ENCODE measurements at places on chromosomes 4 and X.

DNA sequence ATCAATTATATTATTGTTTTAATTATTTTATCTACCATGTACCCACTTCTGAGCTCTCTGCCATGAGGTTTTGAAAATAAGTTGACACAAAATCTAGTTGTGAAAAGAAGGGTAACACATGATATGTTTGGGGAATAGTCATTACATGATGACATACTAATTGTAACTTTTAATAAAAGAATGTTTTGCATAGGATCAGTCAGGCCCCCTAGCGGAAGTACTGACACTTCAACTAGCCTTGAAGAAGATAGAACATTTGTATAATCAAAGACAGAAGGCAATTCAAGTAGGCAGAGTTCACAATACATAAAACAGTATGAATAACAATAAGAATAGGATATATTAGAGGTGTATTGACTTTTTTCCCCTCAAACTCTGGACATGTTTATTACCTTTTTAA, 1191.0 kb upstream of the AGA start:
- no peak for DNase-seq

DNA sequence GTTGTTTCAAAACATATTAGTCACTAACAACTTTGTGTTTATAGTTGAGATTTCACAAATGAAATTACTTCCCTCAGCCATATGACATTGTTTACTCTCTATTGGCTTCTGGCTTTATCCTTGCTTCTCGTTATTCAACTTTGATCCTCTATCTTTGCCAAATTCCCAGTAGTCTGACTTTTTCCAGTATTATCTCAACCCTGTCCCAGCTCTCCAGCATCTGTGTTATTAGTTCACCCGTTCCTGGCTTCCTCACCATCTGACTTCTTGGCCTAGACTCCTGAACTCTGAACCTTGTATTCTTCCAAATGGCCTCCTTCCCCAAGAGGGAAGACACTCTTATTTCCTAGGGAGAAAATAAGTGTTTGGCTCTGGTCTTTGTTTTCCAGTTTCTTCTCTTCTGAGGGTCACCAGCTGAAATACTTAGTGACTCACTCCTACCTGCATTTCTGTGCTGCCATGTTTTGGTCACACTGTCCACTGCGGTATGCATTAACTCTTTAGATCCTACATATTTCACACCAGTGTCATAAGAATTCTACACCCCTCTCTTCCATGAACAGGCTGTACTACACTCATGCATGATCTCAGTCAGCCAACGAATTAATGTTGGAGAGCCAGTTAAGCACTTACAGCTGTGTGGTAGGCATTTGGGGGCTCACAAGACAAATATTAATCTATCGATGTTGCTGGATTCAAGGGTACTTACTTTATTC, 17.0 kb upstream of the ARHGAP24 start:
- DNase-seq, result no peak

GRCh38 chr4:152680988-152681603, 1.3 kb upstream of the TMEM154 start:
- DNase-seq, result no peak

GRCh38 chr4:73589887-73590801, 30.1 kb downstream of the RASSF6 start:
- no peak for DNase-seq

DNA sequence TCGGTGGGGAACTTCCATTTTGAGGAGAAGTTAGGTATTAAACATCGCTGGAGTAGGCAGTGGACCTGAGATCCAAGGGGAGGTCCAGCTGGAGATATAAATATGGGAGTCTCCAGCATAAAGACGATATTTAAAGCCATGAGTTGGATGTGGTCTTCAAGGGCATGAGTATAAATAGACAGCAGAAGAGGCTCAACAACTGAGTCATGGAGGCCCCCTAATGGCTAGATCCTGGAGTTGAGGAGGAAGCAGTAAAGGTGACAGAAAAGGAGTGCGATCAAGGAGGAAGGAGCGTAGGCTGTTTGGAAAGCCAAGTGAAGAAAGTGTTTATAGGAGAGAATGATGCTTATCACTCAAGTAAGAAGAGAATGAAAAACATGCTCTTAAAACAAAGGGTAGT, 18.1 kb upstream of the APBB2 start:
- no peak for DNase-seq

DNA sequence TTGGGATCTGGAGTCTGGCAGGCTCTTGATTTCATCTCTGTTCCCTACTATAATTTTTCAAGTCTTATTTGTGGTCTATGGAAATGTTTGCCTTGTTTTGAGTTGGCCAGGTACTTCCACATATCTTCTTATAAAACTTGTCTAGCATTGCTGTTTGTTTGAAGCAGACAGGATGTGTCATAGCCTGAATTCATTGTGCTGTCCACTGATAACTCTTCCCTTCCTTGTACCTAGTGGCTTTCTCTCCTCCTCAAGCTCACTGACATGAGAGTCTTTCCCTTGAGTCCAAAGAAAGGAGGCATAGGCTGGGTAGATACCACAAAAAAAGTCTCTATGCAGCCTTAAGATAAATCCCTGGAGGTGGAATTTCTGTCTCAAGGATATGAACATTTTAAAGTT, 59.2 kb upstream of the FAM241A start:
- no peak for DNase-seq

- DNase-seq, result no peak
Observed at GRCh38 chr4:6474053-6474568, 1.7 kb upstream of the PPP2R2C start.

GRCh38 chr4:8238515-8239053, 31.0 kb upstream of the HTRA3 start:
- DNase-seq, result no peak

- no peak for DNase-seq
Observed at GRCh38 chr4:108398316-108398715, 222.1 kb upstream of the RPL34 start.

DNA sequence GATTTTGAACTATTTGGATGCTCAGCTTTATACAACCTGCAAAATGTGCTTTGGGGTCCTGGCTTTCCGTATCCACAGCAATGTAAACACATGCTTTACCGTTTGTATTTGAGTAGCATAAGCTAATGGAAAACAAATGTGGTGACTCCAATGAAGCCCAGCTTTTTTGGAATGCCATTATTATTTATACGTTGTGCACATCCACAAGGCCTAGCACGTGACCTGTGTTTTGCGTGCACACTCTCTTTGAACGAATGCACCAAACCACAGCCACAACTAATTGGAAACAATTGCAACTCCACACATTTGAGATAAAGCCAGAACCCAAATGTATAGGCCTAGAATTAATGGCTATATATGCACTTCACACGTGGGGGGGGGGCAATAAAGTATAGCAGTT, 189.5 kb upstream of the GPC4 start:
- DNase-seq, result no peak

DNA sequence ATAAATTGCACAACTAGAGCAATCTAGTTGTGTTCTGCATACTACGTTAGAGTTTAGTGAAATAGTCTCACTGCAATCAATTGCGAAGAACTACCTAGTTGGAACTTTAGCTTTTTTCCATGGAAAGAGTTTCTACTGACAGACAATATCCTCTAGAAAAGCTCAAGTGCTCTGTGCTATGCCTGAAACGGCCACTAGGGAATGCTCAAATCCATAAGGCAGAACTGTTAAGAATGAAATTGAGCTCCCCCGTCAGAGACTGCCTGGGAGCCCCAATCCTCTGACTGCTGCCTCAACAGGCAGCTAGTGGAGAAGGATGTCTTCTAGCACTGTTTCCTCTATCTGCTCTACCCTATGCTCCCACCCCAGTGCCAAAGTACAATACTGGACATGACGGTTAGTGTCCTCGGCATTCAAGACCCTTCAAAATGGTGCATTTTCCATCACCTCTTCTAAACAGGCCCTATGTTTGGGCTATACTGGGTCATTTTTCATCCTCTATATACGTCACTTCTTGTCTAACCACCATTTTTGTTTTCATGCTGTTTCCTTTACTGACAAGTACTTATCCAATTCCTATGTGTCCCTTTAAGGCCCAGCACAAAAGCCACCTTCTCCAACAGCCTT, 35.3 kb downstream of the FRMD7 start:
- DNase-seq, result peak; percentile 45

- no peak for DNase-seq
Observed at GRCh38 chrX:153446950-153447580, 1.2 kb upstream of the TREX2 start.

DNA sequence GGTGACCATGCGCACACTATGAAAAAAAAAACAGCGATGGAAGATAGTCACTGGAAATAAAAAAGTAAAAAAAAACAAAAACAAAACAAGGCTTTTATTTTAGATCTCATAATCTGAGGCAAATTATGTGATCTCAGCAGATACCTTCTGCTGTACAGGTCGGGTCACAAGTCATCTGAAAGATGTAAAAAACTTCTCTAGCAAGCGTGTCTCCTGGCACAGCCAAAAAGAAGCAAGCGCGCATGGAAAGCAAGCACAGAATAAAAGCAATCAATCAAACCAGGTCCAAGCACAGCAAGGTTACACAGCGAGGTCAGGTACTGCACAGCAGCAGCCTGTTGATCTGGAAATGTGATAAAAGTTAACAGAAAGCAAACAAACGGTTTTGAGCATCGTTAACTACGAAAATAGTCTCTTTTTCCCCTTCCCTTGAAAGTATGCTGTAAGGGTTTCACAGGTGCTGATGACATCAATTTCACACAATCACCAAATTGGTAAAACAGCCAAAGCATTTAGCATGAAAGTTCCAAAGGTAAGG, 79.3 kb upstream of the MTNR1A start:
- DNase-seq, result no peak

DNA sequence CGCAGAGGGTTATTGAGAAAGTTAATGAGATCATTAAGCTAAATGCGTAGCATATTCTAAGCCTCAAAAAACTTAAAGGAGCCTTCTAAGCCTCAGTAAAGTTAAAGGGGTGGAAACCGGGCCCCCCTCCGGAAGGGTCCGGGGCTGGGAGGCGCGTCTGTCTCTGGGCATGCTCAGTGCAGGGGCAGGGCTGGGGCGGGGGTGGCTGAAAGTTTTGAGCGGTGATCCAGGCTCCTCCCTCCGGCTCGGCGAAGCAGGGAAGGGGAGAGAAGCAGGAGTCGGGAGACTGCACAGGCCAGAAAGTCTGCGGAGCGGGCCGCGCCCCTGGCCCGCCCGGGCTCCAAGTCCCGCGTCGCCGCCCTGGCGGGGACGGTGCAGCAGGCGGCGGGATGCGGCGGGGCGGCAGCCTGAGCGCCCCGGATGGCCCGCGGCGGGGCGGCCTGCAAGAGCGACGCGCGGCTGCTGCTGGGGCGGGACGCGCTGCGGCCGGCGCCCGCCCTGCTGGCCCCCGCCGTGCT, at the start of gene EVC:
TSS of gene EVC (plus strand) at position 241 of the 518 bp plus-strand sequence. CDS start at position 421, 180 bp downstream.
- peak; percentile 60 for DNase-seq

- no peak for DNase-seq
Observed at GRCh38 chr4:48254381-48255071, 15.1 kb downstream of the TEC start.

GRCh38 chr4:2812612-2813354, 19.9 kb downstream of the SH3BP2 start:
- no peak for DNase-seq

DNA sequence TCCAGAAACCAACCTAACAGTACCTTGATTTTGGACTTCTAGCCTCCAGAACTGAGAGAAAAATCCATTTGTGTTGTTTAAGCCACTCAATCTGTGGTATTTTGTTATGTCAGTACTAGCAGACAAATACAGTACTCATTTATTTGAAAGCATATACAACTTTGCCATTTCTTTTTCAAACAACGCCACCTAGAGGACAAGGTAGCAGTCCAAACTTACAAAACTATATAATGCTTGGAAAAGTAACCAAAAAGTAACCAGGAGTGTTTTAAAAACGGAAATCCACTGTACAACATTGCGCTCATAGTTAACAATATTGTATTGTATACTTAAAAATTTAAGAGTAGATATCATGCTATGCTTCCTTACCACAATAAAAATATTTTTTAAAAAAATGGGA, 37.0 kb upstream of the FGF13 start:
- no peak for DNase-seq

- DNase-seq, result no peak
Observed at GRCh38 chr4:19293080-19293479, 958.6 kb upstream of the SLIT2 start.

DNA sequence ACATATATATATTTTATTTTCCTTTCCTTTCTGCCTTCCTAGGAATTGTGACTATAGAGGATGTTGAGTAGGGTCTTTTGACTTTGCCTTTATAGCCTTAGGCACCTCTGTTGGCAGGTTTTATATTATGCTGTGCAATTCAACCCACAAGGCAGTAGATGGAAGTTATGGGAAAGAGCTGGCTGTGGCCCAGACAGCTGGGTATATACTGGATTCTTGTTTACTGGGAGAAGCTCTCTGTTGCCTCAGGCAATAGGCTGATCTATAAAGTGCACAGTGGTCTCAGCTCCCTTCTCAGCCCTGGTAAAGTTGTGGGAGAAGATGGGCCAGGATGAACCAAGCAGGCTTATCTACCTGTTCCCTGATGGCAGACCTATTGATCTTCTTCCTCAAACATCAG, 342.0 kb downstream of the GBA3 start:
- DNase-seq, result no peak

GRCh38 chrX:38233891-38234667, 13.4 kb upstream of the SRPX start:
- peak; percentile 26 for DNase-seq

GRCh38 chr4:96025011-96025410, 185.1 kb downstream of the PDHA2 start:
- no peak for DNase-seq

DNA sequence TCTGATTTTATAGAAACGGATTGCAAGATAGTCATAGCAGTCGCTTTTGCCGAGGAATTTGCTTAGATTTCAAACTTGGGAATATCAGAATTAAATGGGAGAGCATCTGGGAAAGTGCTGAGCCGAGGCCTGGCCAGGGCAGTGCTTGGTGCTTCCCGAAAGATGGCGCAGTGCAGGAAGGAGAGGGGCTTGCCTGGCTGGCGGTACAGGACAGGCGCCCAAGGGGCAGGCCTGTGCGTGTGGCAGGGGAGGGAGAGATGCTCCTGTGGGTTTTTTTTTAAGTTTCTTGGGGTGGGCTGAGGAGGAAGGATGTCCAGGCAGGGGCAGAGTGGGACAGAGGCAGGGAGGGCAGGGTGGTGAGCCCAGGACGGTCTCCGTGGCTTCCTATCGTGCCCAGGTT, 241.1 kb downstream of the AFAP1 start:
- no peak for DNase-seq

DNA sequence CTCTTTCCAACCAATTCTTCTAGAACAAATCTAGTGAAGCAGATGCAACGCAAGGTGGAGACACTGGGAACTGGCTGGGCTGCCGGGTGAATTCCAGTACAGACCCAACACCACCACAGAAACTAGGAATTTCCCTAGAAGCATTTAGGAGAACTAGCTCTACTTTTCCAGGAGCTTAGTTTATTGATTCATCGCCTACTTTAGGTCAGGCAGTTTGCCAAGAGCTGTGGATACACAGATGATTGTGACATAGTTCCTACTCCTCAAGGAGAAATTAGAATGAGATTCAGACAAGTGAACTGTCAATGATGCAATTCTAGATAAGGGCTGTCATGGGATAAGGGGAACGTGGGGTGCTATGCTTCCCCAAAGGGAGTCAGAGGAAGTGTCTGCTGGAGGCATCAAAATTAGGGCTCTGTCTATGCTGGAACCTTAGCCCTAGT, 350.0 kb downstream of the CAMK2D start:
- no peak for DNase-seq

- no peak for DNase-seq
Observed at GRCh38 chr4:121668368-121669162, 28.2 kb downstream of the ANXA5 start.

- DNase-seq, result no peak
Observed at GRCh38 chrX:103727115-103727514, 16.4 kb downstream of the TMEM31 start.

All from breast epithelium (tissue), 4 donors.